ENCODE measurements at places on chromosomes 13 and 19.
A peak's percentile ranks its signal among the peaks of the same experiment; 100 is the strongest.

- no peak for DNase-seq
Observed at GRCh38 chr19:1856698-1857603, 6.4 kb downstream of the KLF16 start.

DNA sequence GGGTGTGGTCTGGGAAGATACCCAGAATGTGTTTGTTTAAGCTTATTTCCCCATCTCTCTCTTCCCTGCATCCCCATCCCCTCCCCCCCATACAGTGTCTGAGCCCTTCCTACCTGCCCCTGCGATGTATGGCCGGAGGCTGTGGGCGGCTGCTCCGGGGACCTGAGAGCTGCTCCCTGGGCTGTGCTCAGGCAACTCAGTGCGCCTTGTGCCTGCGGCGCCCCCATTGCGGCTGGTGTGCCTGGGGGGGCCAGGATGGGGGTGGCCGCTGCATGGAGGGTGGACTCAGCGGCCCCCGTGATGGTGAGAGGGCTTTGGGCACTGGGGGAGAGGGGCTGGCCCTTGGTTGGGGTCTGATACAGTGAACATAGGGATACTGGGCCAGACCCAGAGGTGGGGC is 21.7 kb downstream of the CNFN start:
- DNase-seq = no peak

DNA sequence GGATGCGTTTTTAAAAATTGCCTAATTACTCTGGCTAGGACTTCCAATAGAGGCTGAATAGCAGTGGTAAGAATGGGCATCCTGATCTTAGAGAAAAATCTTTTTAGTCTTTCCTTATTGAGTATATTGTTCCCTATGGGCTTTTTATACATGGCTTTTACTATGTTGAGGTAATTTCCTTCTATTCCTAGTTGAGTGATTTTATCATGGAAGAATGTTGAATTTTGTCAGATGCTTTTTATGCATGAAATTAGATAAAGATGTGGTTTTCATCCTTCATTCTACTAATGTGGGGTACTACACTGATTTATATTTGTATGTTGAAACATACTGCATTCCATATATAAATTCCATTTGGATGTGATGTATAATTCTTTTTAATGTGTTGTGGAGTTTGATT is 2673.8 kb downstream of the PCDH9 start:
- no peak for DNase-seq

- peak; percentile 3 for DNase-seq
Observed at GRCh38 chr19:31054430-31054829, 294.8 kb downstream of the TSHZ3 start.

DNA sequence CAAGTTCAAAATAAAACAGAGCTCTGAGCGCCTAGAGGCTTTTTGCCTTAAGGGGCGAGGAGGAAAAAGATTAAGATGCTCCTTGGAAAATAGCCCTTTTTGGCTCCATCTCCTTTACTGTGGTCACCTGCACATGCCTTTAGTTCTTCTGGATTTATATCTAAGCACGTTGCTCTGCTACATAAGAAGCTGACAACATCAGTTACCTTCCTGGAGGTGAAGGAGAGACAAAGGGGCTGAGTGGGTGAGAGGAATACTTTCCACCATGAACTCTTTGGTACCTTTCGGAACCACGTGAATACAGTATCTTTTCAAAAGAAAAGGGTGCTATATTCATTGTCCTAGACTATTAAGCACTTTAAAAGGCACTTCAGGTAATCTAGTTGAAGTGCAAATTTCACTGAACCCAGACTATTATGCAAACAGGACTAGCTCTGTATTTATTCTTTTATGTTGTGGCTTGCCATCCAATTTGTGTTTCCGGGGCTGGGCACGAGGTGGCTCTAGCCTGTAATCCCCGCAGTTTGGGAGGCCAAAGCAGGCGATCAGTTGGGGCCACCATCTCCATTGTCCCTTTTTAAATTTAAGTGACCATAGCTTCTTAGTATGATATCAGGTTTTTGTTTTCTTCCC is 201.5 kb downstream of the TM9SF2 start:
- no peak for DNase-seq

DNA sequence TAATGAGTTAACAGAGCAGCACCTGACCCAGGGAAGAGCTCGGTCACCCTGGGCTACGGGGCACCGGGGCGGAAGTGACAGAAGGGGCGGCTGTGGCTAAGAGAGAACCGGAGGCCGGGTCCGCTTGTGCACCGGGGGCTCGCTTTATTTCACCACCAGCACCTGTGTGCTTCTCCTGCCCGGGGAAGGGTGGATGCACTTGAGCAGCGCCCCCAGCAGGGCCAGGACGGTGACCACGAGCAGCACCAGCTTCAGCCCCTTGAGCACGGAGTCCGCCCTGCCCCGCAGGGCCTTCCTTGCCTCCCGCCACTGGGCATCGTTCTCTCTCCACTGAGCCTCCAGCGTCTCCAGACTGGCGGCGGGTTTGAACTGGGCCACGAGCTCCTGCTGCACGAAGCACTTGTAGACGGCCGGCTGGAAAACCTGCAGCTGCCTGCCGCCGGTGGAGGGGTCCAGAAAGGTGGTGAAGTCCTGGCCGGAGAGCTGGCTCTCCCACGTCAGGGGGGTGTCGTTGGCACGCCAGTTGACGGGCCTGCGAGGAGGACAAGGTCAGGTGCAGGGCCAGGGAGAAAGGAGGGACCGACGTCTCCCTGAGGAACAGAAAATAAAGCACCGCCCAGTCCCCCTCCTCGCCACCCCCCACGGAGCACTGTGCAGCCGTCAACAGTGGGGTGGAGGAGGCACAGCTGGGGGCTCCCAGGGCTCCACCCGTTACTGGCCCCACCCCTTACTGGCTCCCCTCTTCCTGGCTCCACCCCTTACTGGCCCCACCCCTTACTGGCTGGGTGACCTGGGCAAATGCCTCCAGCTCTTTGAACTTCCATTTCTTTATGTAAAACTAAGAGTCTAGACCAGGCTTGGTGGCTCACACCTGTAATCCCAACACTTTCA is 3.6 kb downstream of the FAM187B start:
- no peak for DNase-seq

DNA sequence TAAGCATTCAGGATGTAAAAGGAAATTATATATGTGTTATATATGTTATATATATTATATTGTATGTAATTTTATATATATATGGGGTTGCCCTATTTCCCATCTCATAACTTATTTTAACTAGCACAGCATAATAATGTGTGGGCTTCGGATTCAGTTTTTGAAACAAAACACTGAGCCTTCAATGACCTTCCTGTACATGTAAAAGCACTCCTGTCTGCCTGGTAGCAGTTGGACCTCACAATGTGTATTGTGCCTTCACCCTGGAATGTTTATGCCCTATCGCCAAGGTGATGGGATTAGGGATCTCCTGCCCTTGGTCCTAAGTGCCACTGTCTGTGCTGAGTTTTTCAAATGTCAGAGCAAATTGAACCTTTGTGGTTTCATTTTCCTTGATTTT is 968.8 kb downstream of the TUBA3C start:
- DNase-seq = no peak

- no peak for DNase-seq
Observed at GRCh38 chr19:55640577-55641425, at the start of gene ZNF580. Gene ZNF580 (plus strand): TSS chr19:55641002. CDS start chr19:55642509, 1,507 bp downstream.

DNA sequence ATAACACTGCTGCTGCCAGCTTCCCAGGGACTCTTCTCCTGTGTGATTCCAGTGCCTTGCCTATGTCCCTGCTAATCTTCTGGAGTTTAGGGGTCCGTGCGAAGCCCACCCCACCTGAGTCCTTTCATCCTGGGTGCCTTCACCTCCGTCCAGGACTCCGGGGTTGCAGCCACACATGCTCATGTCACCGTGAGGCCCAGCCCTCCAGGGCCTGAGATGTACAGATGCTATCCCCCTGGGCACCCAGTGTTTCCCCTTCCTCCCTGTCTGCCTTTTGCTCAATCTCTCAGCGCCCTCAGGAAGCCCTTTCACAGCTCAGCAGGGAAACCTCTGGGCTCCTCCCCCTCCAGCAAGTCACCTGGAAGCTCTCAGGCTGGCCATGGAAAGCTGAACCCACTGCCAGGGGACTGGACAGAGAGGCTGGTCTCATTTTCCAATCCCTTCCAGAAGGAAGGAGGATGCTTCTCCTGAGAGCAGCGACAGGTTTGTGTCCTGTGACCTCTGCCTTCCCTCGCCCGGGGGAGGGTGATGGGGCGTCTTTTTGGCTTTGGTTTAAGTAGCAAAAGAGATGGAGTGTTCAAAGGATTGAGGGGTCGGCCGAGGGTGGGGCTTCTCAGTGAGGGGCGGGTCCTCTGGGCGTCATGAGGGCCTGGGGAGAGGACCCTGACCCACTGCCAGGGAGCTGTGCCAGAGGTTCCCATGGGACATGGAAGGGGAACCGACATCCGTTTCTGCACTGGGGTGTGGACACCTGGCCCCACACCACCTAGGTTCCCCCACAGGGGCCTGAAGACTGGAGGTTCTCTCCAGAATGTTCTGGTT is 30.8 kb upstream of the TFDP1 start:
- no peak for DNase-seq

DNA sequence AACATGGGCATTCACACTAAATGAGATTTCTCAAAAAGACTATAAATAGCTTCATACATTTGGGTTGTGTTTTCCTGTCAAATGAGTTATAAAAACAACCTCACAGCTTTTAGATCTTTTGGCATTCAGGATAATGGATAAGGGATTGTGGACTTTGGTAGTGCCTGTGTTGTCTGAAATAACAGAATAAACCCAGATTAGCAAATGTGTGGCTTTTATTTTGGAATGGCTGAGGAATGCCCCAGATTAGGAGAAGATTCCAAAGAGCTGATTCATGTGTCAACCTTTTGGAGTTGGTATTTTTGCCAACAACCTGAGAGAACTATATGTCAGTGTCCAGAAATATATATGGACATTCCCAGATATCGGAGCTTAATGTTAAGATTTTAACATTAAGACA is 164.7 kb downstream of the MTUS2 start:
- no peak for DNase-seq

DNA sequence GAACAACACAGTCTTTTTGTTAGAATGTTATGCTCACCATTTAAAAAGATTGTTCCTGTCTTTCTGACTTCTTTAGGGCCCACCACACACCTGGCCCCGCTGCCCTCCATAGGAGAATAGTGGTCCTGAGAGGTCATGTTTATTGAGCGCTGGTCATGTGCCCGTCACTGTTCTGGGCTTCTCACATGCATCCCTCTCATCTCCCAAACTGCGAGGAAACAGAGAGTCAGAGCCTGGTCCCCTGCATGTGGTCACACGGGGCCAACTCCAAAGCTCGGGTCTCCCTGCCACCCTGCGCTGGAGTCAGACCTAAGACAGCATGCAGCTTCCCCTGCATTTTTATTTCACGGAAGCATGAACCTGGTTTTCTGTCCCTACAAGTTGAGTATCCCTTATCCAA is 70.4 kb upstream of the GPR183 start:
- DNase-seq = no peak

- DNase-seq = no peak
Observed at GRCh38 chr19:34353546-34353945, 11.4 kb upstream of the GPI start.

DNA sequence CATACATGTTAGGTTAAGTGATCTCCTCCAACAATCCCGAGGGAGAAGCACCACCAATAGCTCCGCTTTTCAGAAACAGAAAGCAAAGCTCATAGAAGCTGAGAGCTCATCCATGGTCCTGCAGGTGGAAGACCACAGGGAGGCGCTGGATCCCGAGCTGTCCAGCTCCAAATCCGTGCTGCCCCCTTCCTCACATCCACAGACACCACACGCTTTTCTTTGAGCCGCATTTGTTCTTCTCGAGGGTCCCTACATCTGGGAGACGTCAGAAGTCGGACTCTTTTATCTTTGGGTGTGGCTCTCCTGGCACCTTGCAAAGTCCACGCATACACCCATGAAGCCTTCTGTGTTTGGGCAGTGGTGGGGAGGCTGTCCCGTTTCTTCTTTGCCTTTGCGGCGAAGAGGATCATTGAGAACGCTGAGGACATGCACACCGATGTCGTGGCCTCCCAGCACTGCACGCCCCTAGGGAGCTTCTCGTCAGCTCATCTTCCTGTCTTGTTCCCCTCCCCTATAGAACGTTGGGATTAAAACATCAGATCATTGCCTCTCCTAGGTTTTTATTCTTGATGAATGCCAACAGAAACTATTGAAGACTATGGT is 184.8 kb downstream of the TEX29 start:
- DNase-seq = no peak

DNA sequence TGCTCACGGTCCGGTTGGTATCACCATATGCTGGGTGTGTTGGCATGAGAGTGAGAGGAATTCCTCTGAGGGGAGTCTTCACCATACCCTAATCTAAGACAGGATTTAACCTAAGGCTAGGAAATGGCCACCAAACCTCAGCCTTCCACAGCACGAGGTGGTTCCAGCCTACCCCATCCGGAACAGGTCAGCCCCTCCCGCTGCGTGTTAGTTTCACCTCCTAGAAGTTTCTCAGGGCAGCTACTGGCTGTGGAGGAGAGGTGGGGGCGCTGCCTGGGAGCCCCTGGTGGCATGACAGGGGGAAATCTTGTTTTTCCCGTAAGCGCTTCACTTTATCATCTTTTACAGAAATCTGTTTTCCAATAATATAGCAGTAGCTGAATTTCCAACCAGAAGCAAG is 55.1 kb downstream of the RGCC start:
- no peak for DNase-seq

DNA sequence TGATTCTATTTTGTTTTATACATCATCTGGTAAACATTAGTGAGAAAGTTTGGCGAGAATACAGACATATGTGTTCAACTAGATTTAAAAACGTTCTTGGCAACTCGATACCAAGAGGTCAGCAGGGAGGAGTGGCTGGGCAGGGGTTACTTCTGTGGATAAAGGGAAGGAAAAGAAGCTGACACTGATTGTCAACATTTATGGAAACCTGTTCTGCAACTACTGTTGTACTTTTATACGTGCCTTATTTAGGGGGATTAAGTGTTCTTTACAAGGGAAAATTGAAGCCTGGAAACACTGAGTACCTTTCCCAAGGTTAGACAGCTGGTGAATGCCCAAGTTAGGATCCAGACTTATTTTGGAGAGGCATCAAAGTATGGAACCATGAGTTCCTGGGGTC is 65.0 kb downstream of the MTUS2 start:
- DNase-seq = no peak

DNA sequence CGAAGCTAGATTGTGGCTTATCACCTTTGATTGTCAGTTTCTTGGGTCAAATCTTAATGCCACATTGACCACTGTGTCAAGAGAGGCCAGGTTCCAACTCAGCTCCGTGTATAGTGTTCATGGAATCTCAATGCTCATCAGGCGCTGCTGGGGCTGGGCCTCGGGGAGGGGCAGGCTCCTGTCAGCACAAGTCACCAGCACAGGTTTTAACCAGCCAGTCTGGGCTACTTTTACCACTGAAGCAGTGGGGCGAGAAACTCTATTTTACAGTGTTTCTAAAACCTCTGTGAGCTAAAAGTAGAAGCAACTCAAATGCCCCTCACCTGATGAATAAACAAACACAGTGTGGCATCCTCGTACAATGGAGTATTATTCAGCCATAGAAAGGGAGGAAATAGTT is 118.7 kb upstream of the GJB6 start:
- no peak for DNase-seq

- DNase-seq = no peak
Observed at GRCh38 chr13:42378383-42378780, 106.4 kb downstream of the AKAP11 start.

GRCh38 chr19:1237027-1237659 is 662 bp downstream of the CBARP start:
- DNase-seq = no peak

All from activated CD8-positive, alpha-beta memory T cell treated with anti-CD3 and anti-CD28 coated beads for 4 hours (primary cell).